Memory B cell (primary cell): ENCODE measurements at places on chromosomes 1 and 21.

DNA sequence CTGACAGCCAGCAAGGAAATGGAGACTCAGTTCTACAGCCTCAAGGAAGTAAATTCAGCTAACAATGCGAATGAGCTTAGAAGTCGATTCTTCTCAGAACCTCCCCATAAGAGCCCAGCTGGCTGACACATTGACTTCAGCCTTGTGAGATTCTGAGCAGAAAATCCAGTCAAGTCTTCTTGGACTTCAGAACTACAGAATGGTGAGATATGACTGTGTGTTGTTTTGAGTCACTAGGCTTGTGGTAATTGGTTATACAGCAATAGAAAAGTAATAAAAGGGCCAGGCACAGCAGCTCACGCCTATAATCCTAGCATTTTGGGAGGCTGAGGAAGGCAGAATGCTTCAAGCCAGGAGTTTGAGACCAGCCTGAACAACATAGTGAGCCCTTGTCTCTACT lies 161.8 kb upstream of the IVNS1ABP start:
- DNase-seq, result no peak
- no peak overlapping the region for H3K27ac ChIP-seq
- no peaks in the 10 kb centered on the region for H3K27me3 ChIP-seq
- no peaks in the 10 kb centered on the region for H3K4me1 ChIP-seq
- H3K36me3 ChIP-seq, result no peaks in the 10 kb centered on the region

DNA sequence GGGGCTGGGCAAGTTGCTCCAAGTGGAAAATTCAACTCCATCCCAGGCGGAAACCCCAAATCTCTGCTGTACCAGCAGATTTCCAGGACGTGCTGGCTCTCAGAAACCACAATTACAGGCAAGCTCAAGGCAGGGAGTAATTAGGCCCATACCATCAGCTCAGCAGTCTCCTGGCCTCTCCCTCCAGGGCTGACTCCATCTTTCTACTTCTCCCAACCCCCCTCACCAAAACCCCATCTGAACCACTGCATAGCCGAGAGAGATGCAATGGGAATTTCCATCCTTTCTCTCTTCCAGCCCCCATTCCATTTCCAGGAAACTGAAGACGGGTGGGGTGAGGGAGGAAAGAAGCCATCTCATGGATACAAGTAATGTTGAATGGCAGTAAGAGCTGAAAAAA lies 41.2 kb downstream of the ARHGEF11 start:
- DNase-seq, result no peak
- H3K4me1 ChIP-seq, result peaks cover 2% of the 10 kb centered on the region
- H3K36me3 ChIP-seq, result no peaks in the 10 kb centered on the region

DNA sequence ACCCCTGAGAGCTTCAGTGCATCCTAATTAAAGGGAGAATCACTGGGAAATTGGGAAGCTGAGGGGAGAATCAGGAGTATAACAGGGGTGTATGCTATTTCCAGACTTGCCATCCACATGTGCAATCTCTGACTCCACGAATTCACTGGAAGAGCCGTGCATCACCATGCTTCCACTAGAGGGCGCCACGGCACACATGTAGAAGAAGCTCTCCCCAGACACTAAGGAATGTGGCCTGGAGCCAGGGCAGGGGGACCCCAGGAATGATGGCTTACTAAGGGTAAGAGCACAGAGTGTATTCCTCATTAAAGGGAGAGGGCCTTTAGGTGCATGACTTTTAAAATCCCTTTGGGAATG lies 81.5 kb downstream of the ABCA4 start:
- peaks cover 3% of the 10 kb centered on the region for H3K4me1 ChIP-seq
- H3K27ac ChIP-seq, result no peak overlapping the region
- DNase-seq, result peak; percentile 14
- H3K27me3 ChIP-seq, result peaks cover 22% of the 10 kb centered on the region
- no peaks in the 10 kb centered on the region for H3K36me3 ChIP-seq
- H3K4me3 ChIP-seq, result no peak overlapping the region

GRCh38 chr1:45375104-45376090 lies 35.2 kb upstream of the MUTYH start:
- peak overlapping the region; percentile 64 for H3K27ac ChIP-seq
- H3K27me3 ChIP-seq, result no peaks in the 10 kb centered on the region
- H3K36me3 ChIP-seq, result peaks cover 11% of the 10 kb centered on the region
- DNase-seq, result no peak
- H3K4me1 ChIP-seq, result peaks cover 24% of the 10 kb centered on the region

DNA sequence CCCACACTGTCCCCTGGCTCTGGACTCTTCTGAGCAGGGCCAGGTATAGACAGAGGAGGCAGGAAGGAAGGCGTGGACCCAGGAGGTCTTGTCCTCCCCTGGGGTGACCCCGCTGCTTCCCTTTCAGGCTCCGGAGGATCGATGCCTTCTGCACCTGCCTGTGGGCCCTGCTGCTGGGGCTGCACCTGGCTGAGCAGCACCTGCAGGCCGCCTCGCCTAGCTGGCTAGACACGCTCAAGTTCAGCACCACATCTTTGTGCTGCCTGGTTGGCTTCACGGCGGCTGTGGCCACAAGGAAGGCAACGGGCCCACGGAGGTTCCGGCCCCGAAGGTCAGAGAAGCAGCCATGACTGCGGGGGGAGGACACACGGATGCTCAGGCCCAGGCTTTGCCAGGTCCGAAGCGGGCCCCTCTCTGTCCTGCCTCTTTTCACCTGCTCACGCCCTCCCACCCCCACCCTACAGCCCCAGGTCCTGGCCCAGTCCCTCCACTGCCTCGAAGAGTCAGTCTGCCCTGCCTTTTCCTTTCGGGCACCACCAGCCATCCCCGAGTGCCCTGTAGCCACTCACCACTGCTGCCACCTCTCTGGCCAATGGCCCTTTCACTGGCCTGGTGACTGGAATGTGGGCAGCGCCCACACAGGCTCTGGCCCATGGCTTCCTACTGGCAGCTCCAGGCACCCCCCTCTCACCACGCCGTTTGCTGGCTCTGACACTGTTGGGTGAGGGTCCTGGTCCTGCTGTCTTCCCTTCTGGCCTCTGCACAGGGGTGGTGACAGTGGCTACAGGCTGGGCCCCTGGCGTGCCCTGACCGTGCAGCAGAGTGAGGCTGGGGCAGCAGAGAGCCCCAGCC lies 13.5 kb downstream of the TMEM201 start:
- no peaks in the 10 kb centered on the region for H3K27me3 ChIP-seq
- DNase-seq, result no peak
- no peak overlapping the region for H3K4me3 ChIP-seq
- H3K27ac ChIP-seq, result no peak overlapping the region
- no peaks in the 10 kb centered on the region for H3K4me1 ChIP-seq

DNA sequence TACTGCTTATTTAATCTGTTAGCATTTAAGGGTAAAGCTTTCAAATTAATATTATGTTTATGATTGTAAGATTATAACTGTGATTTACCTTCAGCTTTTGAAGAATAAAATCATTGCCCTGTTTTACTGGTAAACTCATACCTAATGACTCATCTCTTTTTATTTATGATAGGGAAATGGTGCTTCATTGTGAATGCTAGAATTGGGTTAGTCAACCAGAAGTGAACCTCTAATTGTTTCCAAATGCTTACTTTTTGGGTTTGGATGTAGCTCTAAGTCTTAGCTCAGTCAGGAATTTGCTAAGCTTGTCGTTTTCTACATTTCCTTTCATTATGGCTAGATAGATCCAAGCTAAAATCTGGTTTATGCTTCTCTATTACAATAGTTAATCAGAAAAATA lies 59.4 kb downstream of the SLC30A7 start:
- DNase-seq, result no peak
- no peak overlapping the region for H3K4me3 ChIP-seq
- no peaks in the 10 kb centered on the region for H3K27me3 ChIP-seq
- peaks cover 28% of the 10 kb centered on the region for H3K36me3 ChIP-seq

GRCh38 chr1:52102336-52103013 lies 39.4 kb upstream of the ZFYVE9 start:
- DNase-seq, result no peak
- H3K4me3 ChIP-seq, result no peak overlapping the region
- no peaks in the 10 kb centered on the region for H3K36me3 ChIP-seq
- H3K27ac ChIP-seq, result no peak overlapping the region
- H3K27me3 ChIP-seq, result peaks cover 2% of the 10 kb centered on the region

DNA sequence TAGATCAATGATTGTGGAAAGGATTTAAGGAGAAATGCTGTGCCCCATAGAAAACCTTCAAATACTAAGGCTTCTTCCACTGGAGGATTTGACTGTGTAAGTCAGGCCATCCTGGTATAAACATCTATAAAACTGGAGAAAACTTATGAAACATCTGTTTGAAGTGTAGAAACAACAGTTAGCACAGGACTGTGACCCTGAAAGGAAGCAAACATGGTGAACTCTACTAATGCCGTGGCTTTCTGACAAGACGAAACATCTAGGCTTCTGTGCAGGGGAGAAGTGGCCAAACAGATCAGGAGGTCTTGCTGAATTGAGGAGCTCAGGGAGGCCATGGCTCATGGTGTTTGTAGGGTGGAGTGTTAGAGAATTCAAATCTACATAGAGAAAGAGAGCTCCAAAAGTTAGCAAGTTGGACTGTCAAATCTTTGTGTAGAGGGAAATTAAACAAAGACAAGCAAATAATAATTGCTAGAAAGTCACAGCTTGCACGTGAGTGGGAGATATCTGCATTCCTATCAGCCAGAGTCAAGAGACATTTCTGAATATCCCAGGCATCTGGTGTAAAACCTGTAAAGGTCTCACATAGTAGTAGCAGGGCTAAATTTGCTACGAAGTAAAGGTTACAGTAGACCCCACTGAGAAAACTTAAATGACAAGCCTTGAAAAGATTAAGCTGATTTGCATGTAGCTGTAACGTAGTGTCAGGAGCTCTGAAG lies 566.8 kb upstream of the B3GALT2 start:
- H3K27ac ChIP-seq, result no peak overlapping the region
- no peak overlapping the region for H3K4me3 ChIP-seq
- no peaks in the 10 kb centered on the region for H3K4me1 ChIP-seq
- DNase-seq, result no peak
- H3K27me3 ChIP-seq, result peaks cover 2% of the 10 kb centered on the region

- peaks cover 1% of the 10 kb centered on the region for H3K27me3 ChIP-seq
- H3K27ac ChIP-seq, result no peak overlapping the region
- no peaks in the 10 kb centered on the region for H3K36me3 ChIP-seq
Observed at GRCh38 chr1:88175631-88176226, 508.3 kb upstream of the PKN2 start.

- no peak overlapping the region for H3K4me3 ChIP-seq
- peaks cover 19% of the 10 kb centered on the region for H3K27me3 ChIP-seq
- no peak overlapping the region for H3K27ac ChIP-seq
- peaks cover 12% of the 10 kb centered on the region for H3K4me1 ChIP-seq
- no peak for DNase-seq
Observed at GRCh38 chr1:229028987-229029878, 241.7 kb upstream of the RAB4A start.

GRCh38 chr1:230464671-230465070 lies 38.5 kb upstream of the PGBD5 start:
- H3K27ac ChIP-seq, result no peak overlapping the region
- H3K4me3 ChIP-seq, result no peak overlapping the region
- H3K27me3 ChIP-seq, result peaks cover 6% of the 10 kb centered on the region
- H3K4me1 ChIP-seq, result no peaks in the 10 kb centered on the region

DNA sequence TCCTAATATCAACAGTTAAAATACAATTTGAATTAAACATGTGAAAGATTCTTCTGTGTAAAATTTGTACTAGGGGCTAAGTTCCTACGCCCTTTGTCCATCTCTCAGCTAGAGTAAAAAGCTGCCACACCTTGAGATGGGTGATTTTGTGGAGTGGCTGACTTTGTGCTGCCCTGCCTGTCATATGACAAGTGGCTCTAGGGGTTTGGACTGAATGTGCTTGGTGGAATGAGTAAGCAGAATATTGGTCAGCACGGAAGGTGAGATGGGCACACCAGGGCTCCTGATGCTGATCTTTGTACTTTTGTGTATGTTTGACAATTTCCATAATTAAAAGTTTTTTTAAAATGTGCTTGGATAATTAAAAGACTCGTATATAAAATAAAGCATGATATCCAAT lies 133.6 kb upstream of the SLC45A1 start:
- H3K27me3 ChIP-seq, result peaks cover 9% of the 10 kb centered on the region
- DNase-seq, result no peak
- no peaks in the 10 kb centered on the region for H3K36me3 ChIP-seq
- no peak overlapping the region for H3K27ac ChIP-seq

- no peaks in the 10 kb centered on the region for H3K36me3 ChIP-seq
- no peak overlapping the region for H3K4me3 ChIP-seq
- no peaks in the 10 kb centered on the region for H3K4me1 ChIP-seq
- no peak overlapping the region for H3K27ac ChIP-seq
- DNase-seq, result no peak
- H3K27me3 ChIP-seq, result no peaks in the 10 kb centered on the region
Observed at GRCh38 chr1:197519741-197520334, 251.8 kb downstream of the CRB1 start.

DNA sequence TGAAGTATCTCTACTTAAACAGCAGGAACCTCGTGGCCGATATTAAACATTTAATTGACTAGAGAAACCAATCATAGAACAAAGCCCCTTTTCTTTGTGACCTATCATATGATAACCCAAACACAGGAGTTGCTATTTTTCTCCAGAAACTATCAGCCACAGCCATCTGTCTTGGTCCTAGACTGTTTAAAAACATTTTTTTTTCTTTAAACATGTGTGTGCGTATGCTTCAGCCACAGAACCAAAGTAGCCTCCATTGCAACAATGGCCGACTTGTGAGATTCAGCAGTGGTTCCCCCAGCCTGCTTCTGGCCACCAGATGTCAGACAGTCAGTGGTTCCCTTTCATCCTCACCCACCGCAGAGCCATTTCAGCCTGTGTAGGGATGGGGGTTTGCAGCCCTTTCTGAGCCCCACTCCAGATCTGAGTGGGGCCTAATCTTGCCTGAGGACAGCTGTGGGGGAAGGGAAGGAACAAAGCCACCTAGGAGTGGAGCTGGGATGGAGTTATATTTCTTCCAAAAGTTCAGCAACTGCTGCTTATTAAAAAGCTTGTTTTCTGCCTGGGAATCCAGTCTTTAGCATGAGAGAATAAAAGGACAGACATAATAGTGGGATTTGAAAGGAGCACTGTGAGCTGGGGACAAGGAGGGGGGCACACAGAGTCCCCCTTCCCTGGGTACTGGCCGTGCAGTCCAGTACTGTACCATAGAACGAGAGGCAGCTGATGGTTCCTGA lies 11.7 kb upstream of the IGSF3 start:
- DNase-seq, result no peak
- H3K4me3 ChIP-seq, result no peak overlapping the region
- no peaks in the 10 kb centered on the region for H3K36me3 ChIP-seq
- no peak overlapping the region for H3K27ac ChIP-seq
- H3K27me3 ChIP-seq, result peaks cover 8% of the 10 kb centered on the region
- H3K4me1 ChIP-seq, result no peaks in the 10 kb centered on the region

DNA sequence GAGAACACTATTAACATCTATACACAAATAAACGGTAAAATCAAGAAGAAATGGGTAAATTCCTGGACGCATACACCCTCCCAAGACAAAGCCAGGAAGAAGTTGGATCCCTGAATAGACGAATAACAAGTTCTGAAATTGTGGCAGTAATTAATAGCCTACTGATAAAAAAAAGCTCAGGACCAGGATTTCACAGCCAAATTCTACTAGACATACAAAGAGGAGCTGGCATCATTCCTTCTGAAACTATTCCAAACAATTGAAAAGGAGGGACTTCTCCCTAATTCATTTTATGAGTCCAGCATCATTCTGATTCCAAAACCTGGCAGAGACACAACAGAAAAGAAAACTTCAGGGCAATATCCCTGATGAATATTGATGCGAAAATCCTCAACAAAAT lies 70.7 kb upstream of the FMO3 start:
- no peaks in the 10 kb centered on the region for H3K36me3 ChIP-seq
- no peaks in the 10 kb centered on the region for H3K4me1 ChIP-seq
- no peak overlapping the region for H3K4me3 ChIP-seq
- DNase-seq, result no peak
- peaks cover 2% of the 10 kb centered on the region for H3K27me3 ChIP-seq
